CD4-positive, alpha-beta T cell treated with Interferon alpha-2 for 1 hour (primary cell): ENCODE measurements at places on chromosomes 7 and 10.

GRCh38 chr7:121546632-121547543 is 150.8 kb upstream of the FAM3C start:
- DNase-seq, result no peak

DNA sequence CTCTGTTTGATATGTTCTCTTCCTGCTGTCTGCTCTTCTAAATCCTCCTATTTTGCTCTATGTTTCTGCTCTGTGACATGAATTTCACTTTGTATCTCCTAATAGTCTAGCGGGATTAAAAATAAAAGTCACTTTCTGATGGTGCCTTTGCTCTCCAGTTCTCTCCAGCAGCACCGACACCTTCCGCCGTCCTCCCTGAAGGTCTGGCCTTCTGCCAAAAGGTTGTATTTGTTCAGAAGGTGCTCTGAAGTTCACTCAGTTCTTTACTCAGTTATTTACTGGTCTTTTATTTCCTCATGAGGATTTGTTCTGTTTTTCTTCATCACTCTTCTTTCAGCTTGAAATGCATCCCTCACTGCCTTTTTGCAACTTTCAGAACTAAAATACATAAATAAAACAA is 11.2 kb upstream of the EPHA1 start:
- DNase-seq, result no peak

GRCh38 chr10:77635402-77636227 is 2.0 kb downstream of the KCNMA1 start:
- DNase-seq, result no peak

DNA sequence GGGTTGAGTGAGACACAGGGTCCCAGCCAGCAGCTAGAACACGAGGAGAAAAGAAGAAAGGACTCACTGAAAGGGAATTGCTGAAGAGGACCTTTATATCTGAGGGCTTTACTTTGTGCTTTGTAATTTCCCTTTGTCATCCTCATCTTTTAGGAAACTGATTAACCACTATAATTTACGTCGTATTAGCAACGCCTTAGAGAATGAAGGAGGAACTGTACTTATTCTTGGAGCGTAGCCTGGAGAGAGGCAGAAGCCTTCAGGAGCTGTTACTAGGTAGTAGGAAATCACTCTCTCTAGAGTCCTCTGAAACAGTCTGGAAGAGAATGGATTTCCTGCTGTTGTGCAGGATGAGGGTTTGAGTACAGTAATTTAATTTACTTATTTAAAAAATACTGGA is 101.0 kb upstream of the STEAP1B start:
- DNase-seq, result no peak

- no peak for DNase-seq
These were observed 30.4 kb upstream of the DGKI start for GRCh38 chr7:137877027-137877675.

GRCh38 chr7:22542254-22542653 is 42.3 kb upstream of the STEAP1B start:
- no peak for DNase-seq

DNA sequence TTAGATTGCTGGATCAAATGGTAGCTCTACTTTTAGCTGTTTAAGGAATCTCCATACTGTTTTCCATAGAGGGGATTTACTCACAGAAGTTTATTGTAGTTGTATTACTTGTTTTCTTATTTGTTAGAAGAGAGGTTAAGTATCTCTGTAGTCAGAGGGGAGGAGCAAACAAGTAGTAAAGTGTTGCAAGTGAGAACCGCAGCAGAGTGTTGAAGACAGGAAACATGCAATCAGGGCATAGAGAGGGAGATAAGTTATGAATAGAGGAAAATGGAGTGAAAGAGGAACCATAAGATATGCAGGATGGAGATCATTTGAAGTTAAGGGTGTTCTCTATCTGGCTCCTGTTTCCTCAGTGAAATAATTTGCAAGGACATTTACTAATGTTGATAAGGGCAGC is 331.4 kb upstream of the TMEM229A start:
- DNase-seq, result no peak

- DNase-seq, result no peak
These were observed 25.0 kb downstream of the SEC61A2 start for GRCh38 chr10:12154516-12154915.

GRCh38 chr7:29384277-29384676 is 179.4 kb upstream of the PRR15 start:
- no peak for DNase-seq

- no peak for DNase-seq
These were observed 44.7 kb downstream of the COL13A1 start for GRCh38 chr10:69846293-69846921.

GRCh38 chr10:97171001-97171400 is 14.8 kb downstream of the SLIT1 start:
- DNase-seq, result no peak

GRCh38 chr10:29084681-29085307 is 204.1 kb upstream of the LYZL1 start:
- DNase-seq, result no peak

- DNase-seq, result no peak
These were observed 7.7 kb upstream of the ZNF783 start for GRCh38 chr7:149254181-149254858.

- no peak for DNase-seq
These were observed 187.2 kb upstream of the LYZL2 start for GRCh38 chr10:30816820-30817171.

- DNase-seq, result no peak
These were observed 185.4 kb upstream of the SHH start for GRCh38 chr7:155997431-155998327.

DNA sequence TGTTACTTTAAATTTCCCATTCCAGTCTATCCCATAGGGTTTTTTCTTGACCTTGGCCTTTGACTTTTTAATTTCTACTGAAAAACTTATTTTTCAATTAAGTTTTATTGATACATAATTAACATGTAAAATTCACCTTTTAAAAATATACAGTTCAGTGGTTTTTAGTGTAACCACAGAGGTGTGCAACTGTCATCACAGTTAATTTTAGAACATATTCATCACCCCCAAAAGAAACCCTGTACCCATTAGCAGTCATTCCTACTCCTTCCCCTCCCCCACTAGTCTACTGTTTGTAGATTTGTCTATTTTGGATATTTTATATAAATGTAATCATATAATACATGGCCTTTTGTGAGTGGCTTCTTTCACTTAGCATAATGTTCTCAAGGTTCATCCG is 96.5 kb upstream of the GJD4 start:
- DNase-seq, result no peak

GRCh38 chr7:32070406-32071360 is at the start of gene PDE1C:
Gene PDE1C (minus strand): TSS chr7:32070407.
- no peak for DNase-seq

DNA sequence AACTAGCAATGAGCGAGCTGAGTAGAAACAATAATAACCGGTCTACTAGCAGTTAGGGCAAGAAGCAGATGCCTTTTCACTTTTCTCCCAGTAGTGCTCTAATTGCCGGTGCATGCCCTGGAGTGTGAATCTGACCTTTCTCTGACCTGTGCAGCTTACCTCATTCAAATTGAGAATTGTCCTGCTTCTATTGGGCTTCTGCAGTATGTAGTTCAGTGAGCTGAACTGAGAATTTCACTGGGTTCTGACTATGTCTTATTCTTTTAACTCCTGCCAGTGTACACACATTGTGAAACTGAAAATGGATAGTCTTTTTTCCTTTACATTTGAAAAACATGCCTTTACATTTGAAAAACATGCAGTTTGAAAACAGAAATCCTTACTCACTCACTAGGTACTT is 157.9 kb upstream of the GRM3 start:
- DNase-seq, result no peak

GRCh38 chr10:84511709-84512285 is 183.4 kb downstream of the CCSER2 start:
- DNase-seq, result no peak
